Stimulated activated CD4-positive, alpha-beta T cell treated with anti-CD3 and anti-CD28 coated beads, Interleukin-12 subunit alpha, Interleukin-12 subunit beta, amount 100 ng/mL, for 48 hours (primary cell): ENCODE measurements at places on chromosomes 13 and 19.
A peak's percentile ranks its signal among the peaks of the same experiment; 100 is the strongest.

- DNase-seq, result no peak
These were observed 123.0 kb downstream of the COL4A1 start for GRCh38 chr13:110183910-110184309.

GRCh38 chr19:1675633-1676350 lies 23.4 kb upstream of the TCF3 start:
- DNase-seq, result no peak

DNA sequence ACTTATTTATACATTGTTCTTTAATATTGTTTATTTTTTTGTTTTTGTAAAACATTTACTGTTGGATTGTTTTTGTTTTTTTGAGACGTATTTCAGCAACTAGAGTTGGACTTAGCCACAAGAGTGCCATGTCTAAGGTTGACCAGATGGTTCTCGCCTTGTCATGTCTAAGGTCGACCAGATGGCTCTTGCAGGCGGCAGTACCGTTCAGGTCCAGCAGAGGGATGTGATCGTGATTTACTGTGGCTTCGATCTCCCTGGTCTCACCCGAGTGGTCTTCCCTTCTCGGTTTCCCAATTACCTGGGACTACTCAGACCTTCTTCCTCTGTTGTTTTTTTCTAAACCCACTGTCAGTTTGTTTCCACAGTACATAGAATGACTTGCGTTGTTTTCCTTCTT lies 1438.6 kb downstream of the UQCRFS1 start:
- DNase-seq, result no peak

DNA sequence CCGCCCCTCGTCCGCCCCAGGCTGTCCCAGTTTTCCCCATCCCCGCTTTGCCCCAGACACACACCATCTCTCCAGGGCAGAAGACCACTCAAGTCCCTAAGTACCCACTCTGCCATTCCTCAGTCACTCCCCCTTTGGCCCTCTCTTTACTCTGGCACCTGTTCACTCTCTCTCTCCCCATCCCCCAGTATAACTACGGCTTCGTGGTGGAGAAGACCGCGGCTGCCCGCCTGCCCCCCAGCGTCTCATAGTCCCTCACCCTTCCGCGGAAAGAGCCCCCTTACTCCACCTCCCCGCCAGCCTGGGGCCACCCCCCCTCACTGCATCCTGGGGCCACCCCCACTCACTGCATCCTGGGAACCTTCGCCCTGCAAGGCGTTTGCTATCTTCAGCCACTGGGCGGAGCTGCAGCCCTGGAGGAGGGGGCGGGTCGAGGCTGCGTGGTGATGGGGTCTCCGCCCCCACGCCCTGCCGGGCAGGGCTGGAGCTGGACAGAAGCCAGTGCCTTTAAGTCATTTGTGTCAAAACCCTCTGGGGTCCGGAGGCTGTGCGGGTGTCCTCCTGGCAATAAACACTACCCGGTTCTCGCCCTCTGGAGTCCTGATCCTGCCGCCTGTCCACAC lies 5.0 kb downstream of the MVB12A start:
- no peak for DNase-seq

DNA sequence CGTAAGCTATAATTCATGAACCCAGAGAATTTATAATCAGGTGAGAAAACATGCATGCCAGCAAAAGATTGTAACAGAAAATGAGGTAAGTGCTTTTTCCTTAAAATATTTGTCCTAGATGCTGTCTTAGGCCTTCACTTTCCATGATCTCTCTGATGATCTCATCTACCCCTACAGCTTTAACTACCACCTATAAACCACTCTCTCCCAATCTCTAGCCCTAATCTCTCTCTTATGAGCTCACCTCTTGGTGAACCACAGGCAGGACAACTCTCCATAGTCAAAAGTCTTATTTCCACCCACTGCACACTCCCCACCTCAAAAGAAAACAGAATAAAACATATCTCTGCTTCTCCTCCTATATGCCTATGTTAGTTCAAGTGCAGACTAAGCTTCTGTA lies 137.1 kb downstream of the SLC7A1 start:
- no peak for DNase-seq

GRCh38 chr13:44342741-44343140 lies 30.9 kb upstream of the SERP2 start:
- DNase-seq, result no peak

DNA sequence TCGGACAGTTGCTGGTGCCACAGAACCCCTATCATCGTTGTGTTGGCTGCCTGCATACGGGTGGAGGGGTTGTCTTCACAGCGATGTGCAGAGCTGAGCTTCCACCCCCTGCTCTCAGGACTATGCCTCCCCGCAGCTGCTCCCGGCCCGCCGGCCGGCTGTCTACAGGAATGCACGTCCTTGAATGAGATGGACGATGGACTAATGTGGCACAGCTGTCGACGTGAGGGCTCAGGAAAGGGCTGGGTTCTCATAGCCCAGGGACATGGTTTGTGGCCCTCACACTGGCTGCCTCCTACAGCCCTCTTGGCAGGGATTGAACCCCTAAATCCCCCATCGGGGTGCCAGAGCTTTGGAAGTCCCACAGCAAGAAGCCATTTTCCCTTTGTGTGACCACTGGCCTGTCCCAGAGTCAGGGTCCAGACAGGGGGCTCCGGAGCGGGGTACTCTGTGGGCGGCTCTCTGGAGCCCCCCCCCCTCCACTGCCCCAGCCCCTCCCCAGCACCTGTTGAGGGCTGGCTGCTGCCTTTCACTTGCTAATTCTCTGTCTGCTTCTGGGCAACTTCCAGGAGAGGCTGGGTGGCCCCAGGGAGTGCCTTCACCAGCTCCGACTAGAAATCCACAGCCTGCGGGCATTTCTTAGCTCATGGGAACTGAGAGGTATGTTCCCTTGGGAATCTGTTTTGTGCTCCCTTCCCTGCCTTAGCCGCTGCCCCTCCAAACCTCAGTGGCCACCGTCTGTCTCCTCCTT lies 40.2 kb downstream of the TSSK6 start:
- DNase-seq, result no peak

- no peak for DNase-seq
These were observed 5.7 kb downstream of the ACTN4 start for GRCh38 chr19:38653028-38653571.

GRCh38 chr13:98681049-98681448 lies 71.4 kb downstream of the SLC15A1 start:
- no peak for DNase-seq

DNA sequence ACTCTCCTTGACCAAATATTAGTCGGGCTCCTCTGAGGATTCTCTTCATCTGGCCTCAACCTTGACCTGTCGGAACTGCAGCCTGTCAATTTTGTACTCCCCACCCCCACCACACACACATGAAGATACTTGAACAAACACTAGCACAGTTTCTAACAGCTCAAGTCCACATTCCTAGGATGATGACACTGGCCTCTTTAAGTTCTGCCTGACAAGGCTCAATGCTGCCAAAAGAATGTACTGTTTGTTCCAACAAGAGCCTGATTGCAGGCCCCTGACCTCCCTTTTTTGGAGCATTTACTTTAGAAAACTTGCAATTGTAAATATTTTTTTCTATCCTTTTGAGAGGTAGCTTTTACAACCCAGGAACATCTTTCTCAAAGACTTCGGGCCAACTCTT lies 169.2 kb upstream of the IRS2 start:
- no peak for DNase-seq

DNA sequence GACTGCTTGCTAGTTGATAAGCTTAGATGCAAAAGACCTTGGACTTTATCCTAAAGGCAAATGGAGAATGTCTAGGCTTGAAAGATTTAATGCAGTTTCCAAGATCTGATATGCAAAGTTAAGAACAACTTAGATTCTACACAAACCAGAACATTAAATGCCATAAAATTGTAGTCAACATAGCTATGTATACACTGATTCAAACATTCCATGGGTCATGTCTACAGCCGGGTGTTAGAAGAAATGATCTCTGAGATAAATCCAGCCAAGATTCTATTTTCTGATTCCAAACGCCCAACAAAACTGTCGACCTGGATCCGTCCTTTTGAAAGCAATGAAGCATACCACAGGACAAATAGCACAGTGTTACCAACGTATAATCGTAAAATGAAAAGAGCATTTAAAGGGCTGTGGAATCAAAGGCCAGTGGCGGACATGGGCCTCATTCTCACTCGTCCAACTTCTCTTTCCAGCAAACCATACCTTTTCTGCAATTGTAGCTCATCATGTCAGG lies 52.7 kb downstream of the KCTD12 start:
- no peak for DNase-seq

DNA sequence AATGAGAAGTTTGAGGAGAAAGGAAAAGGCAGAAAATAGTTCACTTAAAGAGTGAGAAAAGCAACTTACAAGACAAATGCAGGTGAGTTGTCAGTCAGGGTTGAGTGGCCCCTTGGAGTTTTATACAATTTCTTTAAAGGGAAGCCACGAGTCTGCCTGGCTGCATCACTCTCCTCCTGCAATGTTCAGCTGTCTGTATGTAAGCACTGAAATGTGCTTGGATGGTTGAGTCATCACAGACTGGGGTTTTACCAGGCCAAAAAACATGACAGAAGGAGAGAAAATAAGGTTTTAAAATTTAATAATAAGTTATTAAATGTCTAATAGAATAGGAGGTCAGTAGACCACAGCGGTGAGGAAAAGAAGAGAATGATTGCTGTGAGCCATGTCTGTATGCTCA lies 51.0 kb upstream of the FGF14 start:
- DNase-seq, result no peak

DNA sequence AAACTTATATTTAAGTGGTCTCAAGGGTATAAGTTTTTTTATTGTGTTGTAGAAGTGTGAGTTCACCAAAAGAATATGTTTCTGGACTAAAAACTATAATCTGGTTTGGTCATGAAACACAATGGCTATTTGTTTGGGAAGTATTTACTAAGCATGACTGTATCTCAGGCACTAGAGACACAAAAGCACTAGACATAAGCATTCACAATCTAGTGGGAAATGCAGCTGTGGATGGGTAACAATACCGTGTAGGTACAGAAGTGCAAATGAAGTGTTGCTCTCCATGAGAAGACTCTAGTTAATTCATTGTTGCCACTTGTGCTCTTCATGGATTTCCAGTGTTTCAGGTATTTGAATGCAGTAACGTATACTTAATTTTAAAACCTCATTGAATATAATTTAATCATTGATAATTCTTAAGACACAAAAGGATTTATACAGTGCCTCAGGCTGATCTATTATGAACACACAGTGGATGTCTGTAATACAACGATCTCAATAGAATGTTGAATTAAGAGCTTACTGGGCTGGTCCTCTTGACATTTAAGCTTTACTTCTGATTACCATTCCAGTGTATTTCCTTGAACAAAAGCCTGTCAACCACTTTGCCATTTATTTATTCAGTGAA lies 50.9 kb downstream of the TPT1 start:
- DNase-seq, result no peak

DNA sequence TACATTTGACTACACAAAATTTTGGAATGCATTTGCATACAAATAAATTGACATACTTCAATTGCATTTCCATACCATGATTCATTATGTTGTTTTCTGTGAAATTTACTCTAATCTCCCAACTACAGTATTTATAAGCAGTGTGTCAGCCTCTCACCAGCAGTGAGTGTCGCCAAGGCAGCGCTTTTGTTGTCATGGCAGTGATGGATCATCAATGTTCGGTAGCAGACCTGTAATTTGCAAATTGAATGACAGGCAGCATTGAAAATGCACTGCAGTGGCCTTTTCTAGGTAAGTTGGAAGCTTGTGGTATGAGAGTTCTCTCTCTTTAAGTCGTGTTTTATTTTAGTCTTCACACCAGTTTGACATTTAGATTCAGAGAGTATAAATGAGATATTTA lies 534.1 kb downstream of the PCDH17 start:
- DNase-seq, result no peak

DNA sequence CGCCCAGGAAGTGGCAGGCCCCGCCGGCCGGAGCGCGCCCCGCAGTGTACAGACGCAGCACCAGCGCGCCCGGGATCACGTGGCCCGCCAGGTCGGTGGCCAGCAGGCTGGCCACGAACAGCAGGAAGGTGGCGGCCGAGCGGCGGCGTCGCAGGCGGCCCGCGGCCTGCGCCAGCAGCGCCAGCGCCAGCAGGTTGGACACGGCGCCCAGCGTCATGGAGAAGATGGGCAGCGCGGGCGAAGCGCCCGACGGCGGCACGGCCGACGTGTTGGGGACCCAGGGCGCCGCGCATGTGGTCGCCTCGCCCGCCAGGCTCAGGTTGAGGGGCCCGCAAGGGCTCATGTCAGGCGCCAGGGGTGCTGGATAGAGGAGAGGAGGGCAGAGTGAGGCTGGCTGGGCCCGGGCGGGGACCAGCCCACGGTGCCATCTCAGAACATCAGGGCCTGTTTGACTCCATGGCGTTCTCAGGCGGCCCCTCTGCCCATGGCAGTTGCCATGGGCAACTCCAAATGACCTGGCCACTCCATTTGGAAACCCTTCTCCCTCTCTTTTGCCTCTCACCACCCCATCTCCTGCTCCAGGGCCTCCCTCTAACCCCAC lies 1.1 kb downstream of the PTGER1 start:
- no peak for DNase-seq

- DNase-seq, result no peak
These were observed 30.4 kb downstream of the ELAVL1 start for GRCh38 chr19:7975037-7975436.

- no peak for DNase-seq
These were observed 42.9 kb downstream of the LRCH1 start for GRCh38 chr13:46595885-46596275.

GRCh38 chr13:110699148-110700145 lies 6.5 kb downstream of the CARS2 start:
- no peak for DNase-seq

- no peak for DNase-seq
These were observed 10.6 kb downstream of the ATP11A start for GRCh38 chr13:112700291-112701060.

- no peak for DNase-seq
These were observed 113.2 kb downstream of the TM9SF2 start for GRCh38 chr13:99614465-99614885.

GRCh38 chr13:72397265-72397664 lies 330.2 kb downstream of the MZT1 start:
- DNase-seq, result no peak

DNA sequence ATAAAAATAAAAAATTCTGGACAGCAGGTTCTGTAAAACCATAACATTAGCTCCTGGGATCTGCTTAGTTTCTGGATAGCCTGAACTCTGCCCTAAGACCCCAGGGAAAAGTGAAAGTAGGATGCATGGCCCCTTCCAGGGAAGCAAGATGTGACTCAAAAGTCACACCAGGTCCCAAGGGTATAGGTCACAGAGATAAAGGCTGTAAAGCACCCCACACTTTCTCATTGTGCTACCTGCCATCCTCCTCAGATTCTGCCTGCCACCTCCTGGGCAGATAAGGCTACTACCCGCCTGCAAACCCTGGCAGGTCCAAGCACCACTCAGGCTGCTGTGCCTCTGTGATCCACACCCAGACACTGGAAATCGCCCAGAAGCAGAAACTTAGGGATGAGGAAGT lies 20.6 kb downstream of the FFAR2 start:
- DNase-seq, result peak; percentile 38

- DNase-seq, result no peak
These were observed 197.9 kb upstream of the STARD13 start for GRCh38 chr13:33483471-33483870.

- no peak for DNase-seq
These were observed 135.7 kb downstream of the DNAJC15 start for GRCh38 chr13:43159026-43159461.

DNA sequence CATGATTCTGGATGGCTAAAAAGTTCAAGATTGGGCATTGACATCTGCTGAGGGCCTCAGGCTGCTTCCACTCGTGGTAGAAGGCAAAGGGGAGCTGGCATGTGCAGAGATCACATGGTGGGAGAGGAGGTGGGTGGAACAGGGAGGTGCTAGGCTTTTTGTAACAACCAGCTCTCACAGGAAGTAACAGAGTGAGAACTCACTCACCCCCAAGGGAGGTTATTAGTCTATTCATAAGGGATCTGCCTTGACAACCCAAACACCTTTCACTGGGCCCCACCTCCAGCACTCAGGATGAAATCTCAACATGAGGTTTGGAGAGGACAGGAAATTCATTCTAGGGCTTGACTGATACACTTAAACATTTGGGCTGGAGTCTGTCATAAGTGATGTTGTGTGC lies 197.7 kb upstream of the RNF113B start:
- no peak for DNase-seq
